Spinal cord (tissue), 10 donors: ENCODE measurements at places on chromosomes 16 and 17. TPM values are rescaled to one million over a fixed set of nuclear protein-coding genes. Genes with fewer than 3 reads are reported as not detected.

DNA sequence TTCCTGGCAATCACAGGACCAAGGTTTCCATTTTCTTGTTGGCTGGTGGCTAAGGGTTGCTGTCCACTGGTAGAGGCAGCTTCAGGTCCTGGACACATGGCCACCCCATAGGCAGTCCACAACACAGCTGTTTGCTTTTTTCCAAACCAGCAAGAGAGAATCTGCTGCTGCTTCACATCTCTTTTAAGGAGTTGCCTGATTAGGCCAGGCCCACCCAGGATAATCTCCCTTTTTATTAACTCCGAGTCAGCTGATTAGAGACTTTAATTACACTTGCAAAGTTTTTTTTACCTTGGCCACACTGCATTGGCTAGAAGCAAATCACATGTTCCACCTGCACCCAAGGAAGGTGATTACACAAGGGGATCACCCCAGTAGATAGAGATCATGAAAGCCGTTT, 106.6 kb upstream of the IRX6 start:
- no peak for DNase-seq

GRB2 gene
- 86.6 TPM for total RNA-seq

DNA sequence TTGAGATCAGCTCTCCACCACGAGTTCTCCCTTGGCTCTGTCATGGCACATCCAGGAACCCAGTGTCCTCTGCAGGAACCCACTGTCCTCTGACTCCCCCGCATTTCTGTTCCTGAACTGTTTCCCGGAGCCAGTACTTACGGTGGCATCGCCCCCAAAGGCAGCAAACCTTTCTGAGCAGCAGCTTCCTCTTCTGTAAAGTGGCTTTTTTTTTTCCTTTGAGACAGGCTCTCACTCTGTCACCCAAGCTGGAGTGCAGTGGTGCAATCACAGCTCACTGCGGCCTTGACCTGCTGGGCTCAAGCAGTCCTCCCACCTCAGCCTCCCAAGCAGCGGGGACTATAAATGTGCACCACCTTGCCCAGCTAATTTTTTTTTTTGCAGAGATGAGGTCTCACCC, 32.2 kb downstream of the NAGPA start:
- no peak for DNase-seq

DNA sequence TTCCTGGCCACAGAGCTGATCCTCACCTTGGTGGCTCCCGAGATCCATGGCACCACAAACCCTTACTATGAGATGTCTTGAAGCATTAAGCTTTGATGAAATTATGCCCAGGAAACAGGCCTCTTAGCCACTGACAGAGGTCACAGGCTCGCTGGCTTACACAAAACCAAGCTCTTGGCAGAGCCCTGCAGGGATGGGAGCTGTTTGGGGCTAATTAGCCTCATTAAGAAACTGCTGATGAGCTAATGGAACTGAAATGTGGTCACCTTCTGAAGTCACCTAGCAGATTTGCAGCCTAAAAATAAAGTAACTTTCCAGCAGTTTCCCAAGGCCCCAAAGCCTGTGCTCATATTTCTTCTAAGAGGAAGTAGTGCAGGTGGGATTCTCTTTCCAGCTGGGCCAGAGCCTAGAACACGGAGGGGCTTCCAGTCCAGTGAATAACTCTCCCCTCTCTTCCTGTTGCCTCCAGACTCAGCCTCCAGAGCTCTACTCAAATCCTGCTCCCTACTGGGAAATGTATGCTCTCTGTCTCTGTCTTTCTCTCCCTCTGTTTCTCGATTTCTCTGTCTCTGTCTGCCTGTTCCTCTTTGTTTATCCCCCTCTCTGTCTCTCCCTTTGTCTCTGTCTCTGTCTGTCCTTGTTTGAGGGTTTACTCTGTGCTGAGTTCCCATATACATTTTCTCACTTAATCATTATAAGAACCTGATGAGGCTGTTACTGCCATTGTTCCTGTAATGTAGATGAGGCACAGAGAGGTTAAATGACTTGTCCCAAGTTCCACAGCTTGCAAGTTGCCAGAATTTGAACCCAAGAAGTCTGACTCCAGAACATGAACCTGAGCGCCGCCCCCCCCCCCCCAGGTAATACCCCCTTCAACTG, 338.9 kb downstream of the CA10 start:
- no peak for DNase-seq

DUXB gene
- total RNA-seq, result not detected

TBC1D3I gene
- total RNA-seq, result not detected

DNA sequence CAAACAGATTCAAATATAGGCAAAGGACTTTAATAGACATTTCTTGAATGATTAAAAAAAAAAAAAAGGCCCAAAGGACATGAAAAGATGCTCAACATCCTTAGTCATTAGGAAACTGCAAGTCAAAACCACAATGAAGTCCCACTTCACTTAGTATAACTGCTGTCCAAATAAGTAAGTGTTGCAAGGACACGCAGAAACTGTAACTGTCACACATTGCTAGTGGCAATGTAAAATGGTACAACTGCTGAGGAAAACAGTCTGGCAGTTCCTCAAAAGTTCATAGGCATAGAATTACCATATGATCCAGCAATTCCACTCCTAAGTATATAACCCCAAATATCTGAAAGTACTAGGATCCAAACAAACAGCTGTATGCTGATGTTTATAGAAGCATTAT, 112.7 kb downstream of the BRIP1 start:
- DNase-seq, result no peak

ITGB4 gene
- 24.0 TPM for total RNA-seq
